ENCODE measurements at places on chromosomes 3 and 15. TPM values are rescaled to one million over a fixed set of nuclear protein-coding genes. Genes with fewer than 3 reads are reported as not detected.

- DNase-seq, result no peak
Observed at GRCh38 chr15:65663521-65663920, 41.8 kb downstream of the SLC24A1 start.

DNA sequence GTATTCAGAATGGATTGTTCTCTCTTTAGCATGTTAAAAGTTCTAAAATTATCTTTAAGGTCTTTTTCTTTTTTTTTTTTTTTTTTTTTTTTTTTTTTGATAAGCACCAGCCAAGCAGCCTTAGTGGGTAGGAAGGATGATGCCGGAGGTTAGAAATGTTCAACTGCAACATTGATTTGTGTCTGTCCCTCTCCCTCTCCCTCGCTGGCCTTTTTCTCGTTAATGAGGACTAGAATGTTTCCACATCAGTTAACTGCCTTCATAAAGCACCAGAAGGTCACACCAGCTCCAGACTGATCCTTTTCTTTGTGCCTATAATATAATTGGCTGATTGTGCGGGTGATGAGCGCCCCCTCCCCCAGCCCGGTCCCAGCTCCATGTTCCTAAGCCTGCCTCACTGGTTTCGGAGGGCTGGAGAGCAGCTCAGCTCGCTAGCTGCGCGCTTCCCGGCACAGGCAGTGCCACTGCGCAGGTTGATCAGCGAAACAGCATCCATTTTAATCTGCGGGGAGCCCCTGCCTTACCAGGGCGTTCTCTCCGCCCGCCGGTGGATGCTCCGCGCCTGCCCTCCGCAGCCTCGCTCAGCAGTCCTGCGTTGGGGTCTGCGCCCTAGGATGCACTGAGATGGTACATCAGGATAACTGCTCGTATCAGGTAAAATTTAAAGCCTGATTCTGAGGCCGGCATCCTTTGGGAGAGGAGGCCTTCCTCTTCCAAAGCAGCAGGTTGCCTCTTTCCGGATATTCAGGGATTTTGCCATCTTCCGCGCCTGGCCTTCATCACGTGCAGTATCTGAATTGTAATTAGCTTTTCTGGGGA, 148.9 kb upstream of the IL12A start:
- no peak for DNase-seq

Gene UBE2E2
- total RNA-seq, result 48.7 TPM

Gene SPINK8
- total RNA-seq, result not detected

GRCh38 chr3:97793420-97794019, 28.3 kb upstream of the CRYBG3 start:
- DNase-seq, result peak; percentile 21

- DNase-seq, result no peak
Observed at GRCh38 chr15:63347074-63347857, 34.4 kb downstream of the CA12 start.

DNA sequence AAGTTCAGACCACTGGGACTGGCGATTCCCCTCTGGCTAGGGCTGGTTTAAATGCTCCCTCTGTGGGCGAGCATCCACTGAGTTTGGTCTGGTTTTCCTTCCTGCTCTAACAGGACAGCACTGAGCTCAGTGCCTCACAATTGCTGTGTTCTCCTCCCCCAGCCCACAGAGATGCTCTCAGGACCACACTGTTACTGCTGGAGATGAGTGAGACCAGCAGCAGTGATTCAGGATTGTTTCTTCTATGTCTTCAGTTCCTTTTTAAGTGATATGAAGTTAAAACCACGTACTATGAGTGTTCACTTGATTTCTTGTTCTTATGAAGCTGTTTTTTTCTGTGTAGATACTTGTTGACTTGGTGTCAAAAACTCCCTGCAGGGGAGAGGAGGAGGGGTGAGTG, 180.4 kb upstream of the COL8A1 start:
- no peak for DNase-seq

GRCh38 chr15:59491062-59491461, 53.1 kb downstream of the FAM81A start:
- no peak for DNase-seq

Gene NANOGP8
- not detected for total RNA-seq

DNA sequence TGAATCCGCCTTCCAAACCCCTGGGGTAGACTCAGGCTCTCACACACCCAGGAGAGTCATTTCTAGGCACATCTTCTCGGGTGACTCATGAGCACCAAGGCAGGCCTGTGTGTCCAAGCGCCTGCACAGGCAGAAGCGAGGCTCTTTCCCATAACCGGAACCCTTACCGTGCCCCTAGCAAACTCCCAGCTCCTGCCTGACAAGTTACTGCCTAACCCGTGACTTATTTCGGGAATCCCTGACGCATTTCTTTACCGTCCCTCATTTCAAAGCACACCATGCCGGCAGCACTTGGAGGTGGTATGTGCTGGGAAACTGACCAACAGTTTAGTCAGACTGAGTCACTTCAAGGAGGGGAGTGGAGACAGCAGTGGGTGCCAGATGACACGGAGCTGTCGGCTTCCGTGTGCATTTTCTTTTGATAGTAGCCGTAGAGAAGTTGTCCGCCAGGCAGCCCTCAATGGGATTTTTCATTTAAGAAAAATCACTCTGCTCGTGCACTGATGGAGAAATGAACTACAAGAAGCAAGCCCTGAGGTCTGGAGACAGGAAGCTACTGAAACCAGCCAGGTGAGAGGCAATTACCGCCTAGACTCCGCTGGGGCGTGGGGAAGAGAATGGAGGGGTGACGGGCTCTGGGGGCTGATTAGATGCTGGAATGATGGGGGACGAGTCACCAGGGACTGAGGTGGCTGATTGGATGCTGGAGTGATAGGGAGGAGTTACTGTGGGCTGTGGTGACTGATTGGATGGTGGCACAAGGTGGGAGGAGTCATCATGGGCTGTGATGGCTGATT, 17.3 kb upstream of the HRH1 start:
- peak; percentile 21 for DNase-seq
